ENCODE measurements at places on chromosomes 6 and 20.

GRCh38 chr6:33312361-33313104 lies 1.3 kb downstream of the TAPBP start:
- no peak for DNase-seq

GRCh38 chr20:316316-317068 lies 8.9 kb upstream of the SOX12 start:
- DNase-seq: peak; percentile 72

DNA sequence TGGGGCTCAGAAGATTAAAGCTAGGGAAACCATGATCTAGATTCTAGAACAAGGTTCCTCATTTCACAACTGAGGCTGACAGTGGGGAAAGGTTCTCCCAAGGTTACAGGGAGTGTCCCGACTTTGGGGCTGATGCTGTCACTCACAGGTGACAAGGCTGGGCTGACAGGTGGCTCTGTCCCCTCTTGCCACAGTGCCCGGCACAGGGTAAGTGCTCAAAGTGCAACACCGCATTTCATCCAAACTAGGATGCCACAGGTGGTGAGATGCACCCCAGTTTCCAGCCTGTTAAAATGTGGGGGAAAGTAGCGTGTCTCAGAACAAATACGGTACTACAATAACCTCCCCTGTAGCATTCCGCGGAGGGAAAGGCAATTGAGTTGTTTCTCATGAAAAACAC lies 7.8 kb downstream of the ZBP1 start:
- no peak for DNase-seq

DNA sequence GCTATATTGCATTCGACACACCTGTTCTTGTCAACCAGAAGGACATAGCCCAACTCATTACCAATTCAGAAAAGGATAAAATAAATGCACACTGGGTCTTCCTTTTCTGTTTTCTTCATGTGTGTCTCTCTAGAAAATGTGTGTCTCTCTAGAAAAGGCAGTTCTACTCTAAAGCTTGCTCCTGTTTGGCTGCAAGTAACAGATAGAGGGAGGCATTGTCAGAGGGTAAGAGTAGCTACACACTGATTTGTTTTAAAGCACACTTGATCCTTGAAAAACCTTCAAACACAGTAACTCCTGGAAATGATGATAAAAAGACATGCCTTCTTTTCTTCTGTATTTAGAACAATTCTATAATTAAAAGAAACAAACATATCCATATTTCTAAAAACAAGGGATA lies 21.3 kb downstream of the GRM1 start:
- no peak for DNase-seq

- DNase-seq: no peak
Measured at GRCh38 chr6:124825564-124825963, 136.7 kb upstream of the RNF217 start.

DNA sequence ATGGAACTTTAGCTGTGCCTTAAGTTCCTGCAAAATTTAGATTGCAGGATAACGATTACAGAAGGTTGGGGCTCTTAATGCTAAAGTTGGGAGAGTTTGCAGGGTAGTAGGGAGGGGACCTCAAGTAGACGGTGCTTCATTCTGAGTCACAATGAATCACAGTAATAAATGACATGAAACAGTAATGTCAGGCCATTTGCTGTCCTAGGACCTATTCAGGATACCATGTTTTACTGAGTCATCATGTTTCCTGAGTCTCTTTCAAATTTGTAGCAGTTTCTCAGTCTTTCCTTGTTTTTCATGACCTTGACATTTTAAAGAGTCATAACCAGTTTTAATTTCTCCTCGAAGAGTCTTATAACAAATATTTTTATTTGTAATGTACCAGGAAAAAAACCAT lies 406.9 kb upstream of the MAP3K7 start:
- DNase-seq: no peak

GRCh38 chr20:3068075-3068474 lies 3.3 kb upstream of the OXT start:
- no peak for DNase-seq

- DNase-seq: no peak
Measured at GRCh38 chr20:25044261-25044560, 13.7 kb downstream of the ACSS1 start.

Measured in GM04503 (cell line).